ENCODE measurements at places on chromosomes 3 and 15.

GRCh38 chr15:70470556-70471191, 292.7 kb downstream of the UACA start:
- DNase-seq: no peak

GRCh38 chr15:87369269-87369668, 887.3 kb downstream of the NTRK3 start:
- no peak for DNase-seq

GRCh38 chr15:97081666-97082226, 751.2 kb downstream of the NR2F2 start:
- no peak for DNase-seq

GRCh38 chr15:89150762-89151664, 62.8 kb downstream of the ABHD2 start:
- no peak for DNase-seq

GRCh38 chr3:27340534-27340933, 28.6 kb downstream of the NEK10 start:
- DNase-seq: no peak
